ENCODE measurements at places on chromosomes 7 and 10.

GRCh38 chr7:113521468-113521867, 397.3 kb downstream of the PPP1R3A start:
- no peak for DNase-seq

DNA sequence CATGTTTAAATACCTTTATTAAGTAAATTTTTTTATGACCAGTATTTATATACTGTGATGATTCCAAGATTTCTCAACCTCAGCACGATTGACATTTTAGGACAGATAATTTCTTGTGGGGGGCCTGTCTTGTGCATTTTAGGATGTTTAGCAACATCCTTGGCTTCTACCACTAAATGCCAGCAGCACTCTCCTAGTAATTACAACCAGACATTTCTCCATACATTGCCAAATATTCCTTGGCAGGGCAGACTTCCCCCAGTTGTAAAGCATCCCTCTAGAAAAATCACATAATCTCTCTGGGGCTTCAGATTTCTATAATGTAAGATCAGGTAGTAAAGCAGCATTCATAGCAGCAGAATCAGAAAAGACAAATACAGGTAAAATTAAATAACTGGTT, 7.8 kb upstream of the LIPM start:
- no peak for DNase-seq

DNA sequence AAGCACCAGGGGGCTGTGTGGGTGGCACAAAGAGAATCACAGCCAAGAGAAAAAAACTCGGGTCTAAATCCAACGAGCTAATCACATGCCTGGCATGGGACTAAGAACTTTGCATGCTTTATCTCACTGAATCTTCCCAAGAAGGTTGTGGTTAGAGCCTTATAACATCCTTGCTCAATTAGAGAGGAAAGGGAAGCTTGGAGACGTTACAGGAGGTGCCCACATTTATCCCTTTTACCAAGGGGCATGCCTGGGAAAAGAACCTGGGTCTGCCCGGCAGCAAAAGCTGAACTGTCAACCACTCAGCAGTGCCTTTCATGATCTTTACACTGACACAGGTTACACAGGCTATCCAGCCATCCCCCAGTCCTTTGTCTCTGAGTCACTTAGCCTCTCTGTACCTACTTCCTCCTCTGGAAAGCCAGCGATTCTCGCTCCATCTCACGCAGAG, 190.1 kb downstream of the PRPF18 start:
- DNase-seq: no peak

- peak; percentile 93 for DNase-seq
Observed at GRCh38 chr7:44307301-44307900, 18.0 kb downstream of the CAMK2B start.

- no peak for DNase-seq
Observed at GRCh38 chr7:86911659-86912058, 147.8 kb downstream of the ELAPOR2 start.

All from H54 (cell line).